WERI-Rb-1 (cell line): ENCODE measurements at places on chromosomes 4 and X.
A peak's percentile ranks its signal among the peaks of the same experiment; 100 is the strongest.

DNA sequence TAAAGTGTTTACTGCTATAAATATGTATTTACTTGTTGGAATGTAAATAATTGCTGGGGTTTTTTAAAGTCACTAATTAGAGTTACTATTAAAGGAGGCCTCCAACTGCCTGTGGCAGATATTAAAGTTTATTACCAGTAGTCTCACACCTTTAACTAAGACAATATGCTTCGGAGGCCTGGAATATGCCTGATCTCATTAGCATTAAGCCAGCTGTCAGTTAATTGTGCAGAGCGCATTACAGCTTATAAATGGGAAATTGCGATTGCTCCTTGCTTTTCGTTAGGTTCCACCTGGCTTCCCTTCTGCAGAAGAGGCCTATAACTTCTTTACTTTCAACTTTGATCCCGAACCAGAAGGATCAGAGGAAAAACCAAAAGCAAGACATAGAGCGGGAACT, 41.3 kb downstream of the CC2D2A start:
- DNase-seq, result peak; percentile 13

DNA sequence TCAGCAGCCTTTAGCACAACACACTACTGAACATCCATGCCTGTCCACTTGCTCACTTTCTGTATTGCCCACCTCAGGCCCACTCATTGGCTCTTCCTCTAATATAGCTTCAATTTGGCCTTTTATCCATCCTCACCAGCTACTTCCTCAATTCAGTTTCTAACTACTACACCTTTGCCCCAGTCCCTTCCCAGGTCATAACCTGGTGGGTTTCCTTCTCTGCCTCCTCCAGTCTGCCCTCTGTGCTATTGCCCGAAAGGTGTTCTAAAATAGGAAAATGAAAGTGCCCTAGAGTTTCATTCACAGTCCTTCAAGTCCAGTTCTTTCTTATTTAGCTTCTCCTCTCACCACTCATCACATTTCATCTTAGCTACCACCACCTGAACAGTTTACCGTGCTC, 23.1 kb downstream of the MOSPD2 start:
- DNase-seq, result no peak

- DNase-seq, result no peak
Observed at GRCh38 chr4:41572516-41572915, 34.6 kb downstream of the LIMCH1 start.

DNA sequence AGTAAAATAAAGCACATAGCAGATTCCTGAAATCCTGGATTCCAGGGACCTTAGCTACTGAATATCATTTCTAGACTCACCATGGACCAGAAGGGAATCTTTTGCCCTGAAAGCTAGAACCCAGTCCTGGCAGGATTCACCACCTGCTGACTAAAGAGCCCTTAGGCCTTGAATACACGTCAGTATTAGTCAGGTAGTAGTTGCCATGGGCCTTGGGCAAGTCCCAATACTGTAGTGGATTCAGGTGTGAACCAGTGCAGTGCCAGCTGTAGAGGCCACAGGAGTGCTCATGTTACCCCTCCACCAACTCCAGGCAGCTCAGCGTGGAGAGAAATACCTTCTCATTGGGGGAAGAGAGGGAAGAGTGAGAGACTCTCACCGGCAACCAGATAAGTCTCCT, 64.1 kb upstream of the UBQLN2 start:
- DNase-seq, result no peak

GRCh38 chr4:61201561-61201960, 1.4 kb downstream of the ADGRL3 start:
- peak; percentile 10 for DNase-seq

- no peak for DNase-seq
Observed at GRCh38 chr4:61877266-61877665, 677.1 kb downstream of the ADGRL3 start.

DNA sequence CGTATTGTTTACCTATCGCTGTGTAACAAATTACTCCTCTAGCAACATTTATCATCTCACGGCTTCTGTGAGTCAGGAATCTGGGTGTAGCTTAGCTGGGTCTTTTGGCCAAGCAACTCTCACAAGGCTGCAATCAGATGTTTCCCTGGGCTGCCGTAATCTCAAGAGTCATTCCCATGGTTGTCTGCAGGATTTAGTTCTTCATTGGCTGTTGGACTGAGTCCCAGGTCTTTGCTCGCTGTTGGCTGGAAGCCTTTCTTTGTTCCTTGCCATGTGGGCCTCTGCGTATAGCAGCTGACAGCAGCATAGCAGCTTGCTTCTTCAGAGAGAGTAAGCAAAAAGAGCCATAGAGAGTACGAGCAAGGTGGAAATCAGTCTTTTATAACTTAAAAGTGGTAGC, 16.8 kb downstream of the POLR2B start:
- DNase-seq, result no peak

- DNase-seq, result no peak
Observed at GRCh38 chr4:159062381-159062780, 40.5 kb upstream of the RAPGEF2 start.

- no peak for DNase-seq
Observed at GRCh38 chr4:181372014-181372413, 871.2 kb upstream of the TENM3 start.

- no peak for DNase-seq
Observed at GRCh38 chr4:129384974-129385373, 289.0 kb downstream of the C4orf33 start.

GRCh38 chr4:33837043-33837838, 2407.1 kb downstream of the ARAP2 start:
- no peak for DNase-seq

- no peak for DNase-seq
Observed at GRCh38 chr4:153927451-153927850, 138.6 kb upstream of the SFRP2 start.

DNA sequence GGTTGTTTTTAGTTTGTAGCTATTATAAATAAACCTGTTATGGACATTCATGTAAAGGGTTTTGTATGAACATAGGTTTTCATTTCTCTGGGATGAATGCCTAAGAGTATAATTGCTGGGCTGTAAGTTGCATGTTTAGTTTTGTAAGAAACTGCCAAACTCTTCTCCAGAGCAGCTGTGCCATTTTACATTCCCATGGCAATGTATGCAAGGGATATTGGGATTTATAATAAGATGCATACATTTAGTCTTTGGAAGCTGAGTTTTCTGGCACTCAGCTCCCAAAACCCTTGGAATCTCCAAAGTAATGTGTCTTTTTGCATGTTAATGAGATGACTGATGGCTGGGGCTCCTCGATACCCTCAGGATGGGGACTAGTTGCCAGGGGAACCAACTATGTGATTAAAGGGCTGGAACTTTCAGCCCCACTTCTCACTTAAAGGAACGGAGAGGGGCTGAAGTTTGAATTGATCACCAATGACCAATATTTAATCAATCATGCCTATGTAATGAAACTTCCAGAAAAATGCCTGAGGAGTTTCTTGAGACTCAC, 44.0 kb downstream of the SERTM2 start:
- DNase-seq, result no peak

DNA sequence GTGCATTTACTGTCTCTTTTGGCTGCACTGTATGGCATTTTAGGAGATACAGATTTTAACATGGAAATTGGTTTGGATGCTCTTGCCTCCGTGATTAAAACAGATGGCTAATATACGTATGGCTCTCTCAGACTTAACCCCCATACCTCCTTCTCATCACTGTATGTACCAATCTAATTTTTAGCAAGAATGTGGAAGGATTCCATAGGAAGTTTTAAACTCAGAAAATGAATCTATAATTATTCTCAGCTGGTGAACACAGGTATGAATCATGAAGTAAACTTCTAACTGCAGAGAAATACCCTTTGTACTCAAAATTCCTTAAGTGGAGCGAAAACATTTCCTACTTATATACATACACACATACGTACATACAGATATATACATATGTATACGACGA, 210.5 kb upstream of the NEIL3 start:
- no peak for DNase-seq

- peak; percentile 30 for DNase-seq
Observed at GRCh38 chrX:39645178-39645895, 452.4 kb downstream of the BCOR start.

GRCh38 chr4:16027114-16027513, 56.7 kb downstream of the PROM1 start:
- no peak for DNase-seq

DNA sequence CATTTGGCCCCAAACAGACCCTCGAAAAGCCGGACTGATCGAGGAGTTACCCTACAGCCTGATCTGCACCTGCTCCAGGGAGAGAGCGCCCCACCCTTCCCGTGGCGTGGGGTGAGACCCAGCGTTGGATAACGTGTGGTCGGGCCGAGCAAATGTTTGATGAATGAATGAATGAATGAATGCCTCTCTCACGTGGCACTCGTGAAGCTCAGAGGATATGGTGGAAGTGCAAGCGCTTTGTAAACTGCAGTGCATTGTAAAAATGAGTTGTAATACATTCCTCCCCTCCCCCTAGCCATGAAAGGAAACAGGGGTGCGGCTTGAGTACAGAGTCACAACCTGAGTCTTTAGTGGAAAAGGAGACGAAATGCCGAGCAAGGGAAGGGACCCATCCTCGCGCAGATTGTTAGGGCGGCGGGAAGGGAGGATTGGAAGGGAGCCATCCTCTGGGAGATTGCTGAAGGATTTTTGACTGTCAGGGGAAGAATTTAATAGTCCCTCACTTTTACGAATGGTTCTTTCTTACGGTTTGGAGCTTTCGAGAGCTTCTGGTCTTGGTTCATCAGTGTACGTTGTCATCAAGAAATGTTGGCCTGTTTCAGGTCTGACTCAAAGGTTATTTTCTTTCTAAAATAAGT, 772 bp upstream of the FBXW7 start:
- no peak for DNase-seq

DNA sequence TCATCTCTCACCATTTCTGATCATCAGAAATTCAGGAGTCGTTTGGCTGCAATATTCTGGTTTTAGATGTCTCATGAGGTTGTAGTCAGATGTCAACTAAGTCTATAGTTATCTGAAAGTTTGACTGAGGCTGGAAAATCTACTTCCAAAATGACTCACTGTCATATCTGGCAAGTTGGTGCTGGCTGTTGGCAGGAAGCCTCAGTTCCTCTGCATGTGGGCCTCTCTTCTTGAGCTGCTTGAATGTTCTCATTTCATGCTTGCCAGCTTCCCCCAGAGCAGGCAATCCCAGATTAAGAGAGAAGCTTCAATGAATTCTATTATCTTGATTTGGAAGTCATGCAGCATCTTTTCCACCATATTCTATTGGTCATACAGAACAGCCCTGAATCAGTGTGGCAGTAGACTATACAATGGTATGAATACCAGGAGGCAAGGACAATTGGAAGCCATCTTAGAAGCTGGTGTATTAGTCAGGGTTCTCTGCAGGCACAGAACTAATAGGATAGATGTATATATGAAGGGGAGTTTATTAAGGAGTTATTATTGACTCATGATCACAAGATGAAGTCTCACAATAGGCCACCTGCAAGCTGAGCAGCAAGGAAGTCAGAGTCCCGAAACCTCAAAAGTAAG, 46.8 kb upstream of the ELF2 start:
- no peak for DNase-seq

- no peak for DNase-seq
Observed at GRCh38 chrX:107736781-107737531, 38.6 kb downstream of the TSC22D3 start.

GRCh38 chrX:11380187-11380844, 87.1 kb downstream of the AMELX start:
- no peak for DNase-seq

- DNase-seq, result no peak
Observed at GRCh38 chr4:126702747-126703146, 930.0 kb upstream of the INTU start.

DNA sequence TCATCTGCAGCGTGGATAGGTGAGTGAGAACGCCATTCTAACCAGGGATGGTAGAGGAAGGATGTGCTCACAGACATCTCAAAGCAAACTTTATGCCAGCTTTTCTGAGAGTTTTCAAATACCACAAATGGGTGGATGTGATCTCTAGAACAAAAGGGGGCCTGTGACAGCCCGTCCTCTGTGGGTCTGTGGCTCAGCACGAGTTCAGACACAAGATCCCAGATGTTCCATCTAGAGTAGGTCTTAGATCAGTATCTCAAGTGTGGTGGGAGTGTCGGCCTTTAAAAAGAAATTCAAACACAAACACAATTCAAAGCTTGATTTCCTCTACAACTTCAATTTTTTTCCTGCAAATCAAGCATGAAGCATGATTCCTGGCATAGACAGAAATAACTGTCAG, 22.8 kb downstream of the QDPR start:
- DNase-seq, result no peak

DNA sequence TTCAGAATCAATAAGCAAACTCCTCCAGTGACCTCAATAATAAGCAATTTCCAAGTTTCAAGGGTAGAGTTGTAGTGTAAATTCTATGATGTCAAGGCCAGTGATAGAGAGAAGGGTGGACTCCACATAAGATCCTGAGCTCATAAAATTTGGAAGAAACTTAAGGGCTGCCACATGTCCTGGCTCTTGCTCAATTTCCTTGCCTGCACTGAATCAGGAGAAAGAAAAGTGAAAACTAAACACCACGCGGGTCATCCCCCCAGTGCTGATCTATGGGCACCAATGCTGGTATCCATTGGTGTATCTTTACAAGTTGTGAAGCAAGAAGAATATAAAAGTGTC, 392.0 kb upstream of the INTU start:
- DNase-seq, result no peak

DNA sequence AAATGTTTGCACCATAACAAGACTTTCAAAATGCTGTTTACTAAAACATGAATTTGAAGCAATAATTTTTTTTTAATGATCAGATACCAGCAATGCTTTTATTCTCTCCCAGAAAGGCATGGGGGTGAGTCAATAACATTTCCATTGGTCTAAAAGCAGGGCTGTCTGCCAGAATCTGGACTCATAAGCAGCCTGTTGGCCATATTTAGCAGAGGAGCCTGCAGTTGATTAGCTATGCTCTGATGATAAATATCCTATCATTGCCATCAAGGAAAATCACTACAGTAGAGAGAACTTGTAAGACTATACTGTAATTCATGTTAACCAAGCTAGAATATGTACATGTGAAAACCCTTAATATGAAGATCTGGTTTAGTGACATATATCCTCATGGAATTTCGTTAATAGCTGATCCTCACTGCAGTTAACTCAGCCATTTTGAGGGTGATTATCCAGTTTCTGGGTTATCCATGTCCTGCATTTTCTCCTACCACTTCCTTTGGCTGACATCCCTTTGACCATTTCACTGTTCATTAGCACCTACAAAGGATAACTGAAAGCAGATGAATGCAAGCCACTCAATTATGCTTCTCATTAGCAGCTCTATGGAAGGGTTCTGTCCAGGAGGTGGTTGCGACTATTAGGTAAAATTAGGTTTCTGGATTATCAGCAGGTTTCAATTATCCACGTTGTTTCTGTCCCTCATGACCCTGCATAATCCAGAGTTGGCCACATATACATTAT, 72.9 kb upstream of the DIAPH2 start:
- no peak for DNase-seq

- DNase-seq, result no peak
Observed at GRCh38 chr4:36054694-36055422, 189.5 kb downstream of the ARAP2 start.

DNA sequence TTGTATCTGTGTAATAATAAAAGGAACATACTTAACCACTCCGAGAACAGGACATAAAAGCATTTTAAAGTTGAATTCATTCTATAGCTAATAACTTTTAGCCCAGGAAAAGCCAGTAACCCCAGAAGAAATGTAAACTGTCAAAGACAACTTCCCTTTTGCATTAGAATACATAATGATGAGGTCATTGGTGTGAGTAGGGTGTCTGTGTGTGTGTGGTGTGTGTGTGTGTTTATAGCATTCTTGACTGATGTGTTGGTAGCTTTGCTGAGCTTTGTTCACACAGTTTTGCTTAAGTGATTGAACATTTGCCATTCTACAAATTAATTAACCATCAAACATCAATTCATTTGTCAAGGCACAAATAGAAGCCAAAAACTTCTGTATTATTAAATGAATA, 559.6 kb downstream of the ARAP2 start:
- no peak for DNase-seq
